ENCODE measurements at places on chromosomes 1 and 21.

- no peak for DNase-seq
Observed at GRCh38 chr21:26124421-26124833, 46.1 kb downstream of the APP start.

GRCh38 chr1:199669916-199670315 lies 357.6 kb upstream of the NR5A2 start:
- no peak for DNase-seq

DNA sequence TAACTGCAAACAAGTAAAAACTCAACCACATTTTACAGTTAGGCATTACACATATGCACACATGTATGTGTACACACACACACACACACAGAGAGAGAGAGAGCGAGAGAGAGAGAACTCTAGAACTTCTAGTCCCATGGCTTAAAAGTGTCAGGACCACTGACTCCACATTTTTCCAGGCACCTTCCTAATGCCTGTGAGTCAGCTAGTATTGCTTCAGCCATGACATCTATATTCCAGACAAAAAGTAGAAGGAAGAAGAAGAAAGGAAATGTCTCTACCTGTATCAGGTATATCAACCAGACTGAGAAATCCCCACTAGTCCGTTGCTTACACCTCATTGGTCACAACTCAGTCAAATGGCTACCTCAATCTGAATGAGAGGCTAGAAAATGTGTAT lies 31.9 kb upstream of the TACSTD2 start:
- DNase-seq, result no peak

DNA sequence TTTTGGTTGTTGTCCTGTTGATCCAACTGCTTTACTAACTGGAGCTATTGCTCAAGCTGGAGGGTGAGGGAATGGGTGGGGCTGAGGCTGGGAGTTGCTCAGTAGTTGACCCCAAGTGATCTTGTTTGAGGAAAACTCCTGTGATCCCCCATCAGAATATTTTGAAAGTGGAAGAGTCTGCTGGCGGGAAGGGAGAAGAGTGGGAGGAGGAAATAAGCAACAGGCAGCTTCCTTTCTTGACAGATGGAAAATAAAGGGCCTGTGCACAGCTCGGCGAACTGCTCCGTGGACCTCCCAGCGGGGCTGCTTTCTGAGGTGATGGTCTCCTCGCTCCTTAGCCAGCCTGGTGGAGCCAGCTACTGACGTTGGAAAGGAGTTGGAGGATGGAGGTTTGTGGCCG lies 199.1 kb upstream of the LMO4 start:
- DNase-seq, result no peak

- DNase-seq, result no peak
Observed at GRCh38 chr1:236800002-236800620, 5.0 kb downstream of the MTR start.
